ENCODE measurements at places on chromosomes 12 and 14.

- no peak for DNase-seq
Observed at GRCh38 chr12:66024949-66025348, 105.6 kb downstream of the LLPH start.

GRCh38 chr14:62745496-62745895, 299.8 kb downstream of the KCNH5 start:
- DNase-seq = no peak

GRCh38 chr14:104708606-104709268, 15.3 kb upstream of the ADSS1 start:
- no peak for DNase-seq

GRCh38 chr12:67484791-67485480, 163.6 kb upstream of the DYRK2 start:
- DNase-seq = no peak

DNA sequence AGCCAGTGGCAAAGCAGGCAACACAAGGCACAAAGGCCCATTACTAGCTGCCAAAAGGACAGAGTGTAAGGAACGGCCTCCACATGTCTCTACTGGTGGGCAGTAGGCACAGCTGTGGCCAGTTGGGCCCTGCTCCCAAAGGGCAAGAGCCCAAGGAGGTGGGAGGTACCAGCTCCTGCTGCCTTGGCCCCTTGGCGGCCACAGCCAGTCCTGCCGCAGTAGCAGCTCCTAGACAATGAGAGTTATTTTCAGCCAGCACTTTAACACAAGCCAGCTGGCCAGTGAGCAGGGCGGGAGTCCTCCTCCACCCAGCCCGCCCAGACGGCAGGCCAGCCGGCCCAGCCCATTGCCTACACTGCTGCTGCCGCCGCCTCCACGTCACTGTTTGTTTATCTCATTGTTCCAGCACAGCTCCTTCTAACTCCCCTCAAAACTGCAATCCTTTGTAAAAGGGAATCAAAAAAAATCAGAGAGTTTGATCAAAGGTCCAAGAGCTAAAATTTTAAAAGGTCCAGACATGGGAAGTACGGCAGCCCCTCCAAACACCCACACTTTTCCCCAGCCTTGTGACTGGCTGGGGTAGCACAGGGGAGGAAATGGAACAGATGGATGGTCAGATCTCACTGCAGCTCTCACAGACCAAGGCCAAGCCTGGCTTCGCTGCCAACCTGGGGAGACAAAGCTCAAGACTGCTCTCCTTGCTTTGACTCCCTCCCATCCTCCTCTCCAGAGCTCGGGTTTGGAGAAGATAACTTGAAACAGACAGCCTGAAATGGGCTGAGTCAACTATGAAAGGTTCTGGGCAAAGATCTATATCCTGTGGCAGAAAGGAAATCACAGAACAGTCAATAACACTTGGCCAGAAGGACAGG, 33.5 kb downstream of the FMNL3 start:
- no peak for DNase-seq

DNA sequence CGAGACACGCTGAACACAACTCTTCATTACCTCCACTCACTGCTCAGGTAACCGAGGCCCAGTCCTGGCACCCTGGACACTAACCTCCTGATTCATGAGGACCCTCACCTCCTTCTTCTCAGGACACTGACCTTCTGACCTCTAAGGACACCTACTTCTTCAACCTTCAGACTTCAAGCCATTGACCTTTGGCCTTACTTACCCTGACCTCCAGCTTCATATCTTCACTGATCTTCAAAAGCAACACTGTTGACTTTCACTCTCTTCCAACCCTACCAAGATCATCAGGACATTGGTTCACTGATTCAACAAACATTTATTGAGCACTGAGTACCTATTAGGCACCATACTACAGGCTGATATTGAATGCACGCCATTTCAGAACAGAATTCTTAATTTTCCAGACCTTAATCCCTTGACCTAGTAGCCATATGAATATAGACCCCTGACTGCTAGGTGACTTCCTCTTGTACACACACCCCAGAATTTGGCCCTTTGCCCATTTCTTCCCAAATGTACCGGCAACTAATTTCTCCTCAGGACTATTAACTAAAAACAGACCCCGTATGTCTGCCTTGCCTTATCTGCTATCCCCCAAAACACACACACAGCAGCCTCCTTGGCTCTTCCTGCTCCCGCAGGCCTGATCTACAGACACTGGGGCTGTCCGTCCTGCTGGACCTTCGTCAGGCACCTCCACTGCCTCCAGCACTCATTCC, 5.8 kb downstream of the ARHGEF40 start:
- no peak for DNase-seq

DNA sequence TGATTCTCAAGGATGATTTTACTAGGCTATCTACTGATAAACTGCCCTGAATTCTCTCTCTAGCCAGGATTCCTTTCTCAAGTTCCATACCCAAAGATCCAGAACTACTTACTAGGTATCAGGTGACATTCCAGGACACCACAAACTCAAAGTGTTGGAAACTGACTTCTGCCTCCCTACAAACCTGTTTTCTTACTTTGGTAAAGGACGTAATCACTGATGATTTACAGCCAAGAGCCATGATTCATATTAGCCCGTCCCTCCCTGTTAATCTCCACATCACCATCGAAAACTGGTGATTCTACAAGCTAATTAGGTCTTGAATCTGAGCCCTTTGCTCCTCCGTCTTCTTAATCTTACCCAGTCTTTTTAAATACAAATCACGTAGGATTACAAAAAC, 1.0 kb upstream of the ATG14 start:
- DNase-seq = no peak

- no peak for DNase-seq
Observed at GRCh38 chr14:72142328-72142727, 210.1 kb downstream of the RGS6 start.

Measured in RCC 7860 (cell line).